ENCODE measurements at places on chromosomes 3 and 15. TPM values are rescaled to one million over a fixed set of nuclear protein-coding genes. Genes with fewer than 3 reads are reported as not detected.

The OIP5 gene
- total RNA-seq = not detected

GRCh38 chr3:167958141-167958540, 137.6 kb downstream of the GOLIM4 start:
- DNase-seq = no peak

DNA sequence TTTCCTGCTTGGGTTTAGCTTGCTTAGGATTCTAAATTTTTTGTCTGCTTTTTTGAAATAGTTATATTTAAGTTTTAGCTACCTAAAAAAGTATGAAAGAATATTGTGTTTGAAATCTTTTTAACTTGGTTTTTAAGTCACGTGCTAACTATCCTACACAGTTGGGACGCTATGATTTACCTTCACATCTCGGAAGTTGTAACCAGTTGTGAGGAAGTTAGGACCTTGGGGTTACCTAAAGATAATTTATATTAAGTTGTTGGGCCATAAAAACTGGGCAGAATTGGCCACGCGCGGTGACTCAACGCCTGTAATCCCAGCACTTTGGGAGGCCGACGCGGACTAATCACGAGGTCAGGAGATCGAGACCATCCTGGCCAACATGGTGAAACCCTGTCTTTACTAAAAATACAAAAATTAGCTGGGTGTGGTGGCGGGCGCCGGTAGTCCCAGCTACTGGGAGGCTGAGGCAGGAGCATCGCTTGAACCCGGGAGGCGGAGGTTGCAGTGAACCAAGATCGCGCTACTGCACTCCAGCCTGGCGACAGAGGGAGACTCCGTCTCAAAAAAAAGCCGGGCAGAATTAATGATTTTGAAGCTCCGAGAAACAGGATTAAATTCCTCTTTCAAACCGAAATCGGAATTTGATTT, 1.0 kb downstream of the ZFAND6 start:
- peak; percentile 35 for DNase-seq

The WNT5A gene
- total RNA-seq = 4.2 TPM

GRCh38 chr15:78734451-78735064, 76.7 kb downstream of the ADAMTS7 start:
- no peak for DNase-seq
